Fibroblast of villous mesenchyme (primary cell): ENCODE measurements at places on chromosomes 2 and 18. TPM values are rescaled to one million over a fixed set of nuclear protein-coding genes. Genes with fewer than 3 reads are reported as not detected.

The CHRNG gene
- total RNA-seq, result not detected in 2 replicates

- DNase-seq, result no peak
Measured at GRCh38 chr2:146130290-146130689, 1610.4 kb upstream of the ZEB2 start.

The AQP12B gene
- not detected in 2 replicates for total RNA-seq

DNA sequence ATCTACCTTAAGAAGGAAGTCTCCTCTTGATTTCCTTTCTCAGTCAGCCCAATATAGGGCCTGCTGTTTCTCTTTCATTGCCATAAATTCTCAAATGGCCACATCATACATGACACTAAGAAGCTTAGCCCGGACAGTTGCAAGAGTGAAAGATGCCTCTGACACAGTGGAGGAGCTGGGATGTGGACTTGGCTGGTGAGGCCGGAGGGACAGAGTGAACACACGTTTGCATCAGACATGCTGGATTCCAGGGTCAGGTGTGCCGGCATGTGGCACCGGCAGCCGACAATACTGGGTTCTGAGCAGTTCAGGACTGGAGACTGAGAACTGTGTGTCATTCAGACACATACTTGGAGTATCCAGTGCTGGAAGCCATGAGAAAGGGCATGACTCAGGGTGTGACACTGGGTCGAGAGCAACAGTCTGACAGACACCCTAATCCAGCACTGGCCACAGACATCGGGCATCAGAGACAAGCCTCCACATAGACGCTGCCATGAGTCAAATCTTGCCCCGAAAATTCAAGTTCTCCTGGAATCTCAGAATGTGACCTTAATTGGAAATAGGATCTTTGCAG lies 31.4 kb downstream of the TIMM21 start:
- DNase-seq, result no peak

DNA sequence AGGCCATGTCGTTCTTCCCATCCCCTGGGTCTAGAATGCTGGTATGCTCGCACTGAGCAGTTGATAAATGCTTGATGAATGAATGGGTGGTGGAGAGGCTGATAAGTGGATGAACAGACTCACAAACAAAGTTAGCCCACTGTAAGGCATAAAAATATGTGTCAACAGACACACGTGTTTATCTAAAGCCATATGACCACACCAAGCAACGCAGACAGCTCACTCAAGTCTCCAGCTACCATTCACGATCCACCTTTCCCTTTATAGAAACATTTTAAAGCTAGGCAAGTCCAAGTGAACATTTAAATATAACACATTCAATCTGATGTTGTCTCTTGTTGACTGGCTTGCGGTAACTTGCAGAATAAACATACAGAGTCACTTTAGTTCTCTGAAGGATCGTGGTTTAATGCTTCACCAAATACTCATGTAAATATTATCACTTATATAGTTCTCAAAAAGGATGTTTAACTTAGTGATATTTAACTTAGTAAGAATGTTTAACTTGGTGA lies 105.5 kb downstream of the NOL10 start:
- peak; percentile 37 for DNase-seq

The CDKL4 gene
- total RNA-seq, result 1.9 and 4.3 TPM in 2 replicates

The PLGLB1 gene
- 0.32 and 3.0 TPM in 2 replicates for total RNA-seq
